Left hindlimb (tissue), 1 donor: ENCODE measurements at places on chromosomes 5 and 9.

DNA sequence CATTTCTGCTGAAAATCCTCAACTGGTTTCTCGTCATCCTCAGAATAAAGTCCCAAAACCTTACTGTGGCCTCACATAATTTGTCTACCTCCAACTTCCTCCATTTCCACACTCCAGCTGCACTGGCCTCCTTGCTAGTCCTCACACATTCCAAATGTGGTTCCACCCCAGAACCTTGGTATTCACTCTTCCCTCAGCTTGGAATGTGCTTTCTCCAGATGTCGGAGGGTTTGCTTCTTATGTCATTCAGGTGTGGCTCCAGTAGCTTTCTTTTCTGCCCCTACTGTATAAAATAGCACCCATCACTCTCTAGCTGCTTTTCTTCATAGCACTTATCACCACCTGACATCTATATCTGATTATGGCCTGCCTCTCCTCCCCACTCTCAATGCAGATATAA, 102.5 kb upstream of the IFNK start:
- DNase-seq, result no peak

DNA sequence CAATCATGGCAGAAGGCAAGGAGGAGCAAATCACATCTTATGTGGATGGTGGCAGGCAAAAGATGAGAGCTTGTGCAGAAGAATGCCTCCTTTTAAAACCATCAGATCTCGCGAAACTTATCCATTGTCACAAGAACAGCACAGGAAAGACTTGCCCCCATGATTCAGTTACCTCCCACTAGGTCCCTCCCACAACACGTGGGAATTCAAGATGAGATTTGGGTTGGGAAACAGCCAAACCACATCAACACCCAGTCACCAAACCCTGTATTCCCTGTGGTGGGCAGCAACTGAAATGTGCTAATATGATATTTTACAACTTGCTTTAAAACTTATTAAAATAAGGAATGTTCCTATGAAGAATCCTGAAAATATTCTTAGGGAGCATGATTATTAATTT, 54.2 kb downstream of the RASGRF2 start:
- no peak for DNase-seq

GRCh38 chr5:105735704-105736103, 1935.0 kb downstream of the EFNA5 start:
- DNase-seq, result no peak

DNA sequence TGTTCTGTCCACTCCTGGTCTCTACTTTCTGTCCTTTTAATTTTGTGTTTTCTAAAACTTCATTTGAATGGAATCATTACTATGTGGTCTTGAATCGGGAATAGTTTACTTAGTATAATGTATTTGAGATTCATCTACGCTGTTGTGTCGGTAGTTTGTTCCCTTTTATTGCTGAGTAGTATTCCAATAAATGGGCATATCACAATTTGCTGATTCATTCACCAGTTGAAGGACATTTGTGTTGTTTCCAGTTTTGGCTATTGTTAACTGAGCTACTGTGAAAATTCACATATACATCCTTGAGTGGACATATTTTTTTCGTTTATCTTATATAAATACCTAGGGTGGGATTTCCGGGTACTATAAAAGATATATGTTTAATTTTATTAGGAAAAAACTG, 19.5 kb upstream of the PPARGC1B start:
- no peak for DNase-seq

DNA sequence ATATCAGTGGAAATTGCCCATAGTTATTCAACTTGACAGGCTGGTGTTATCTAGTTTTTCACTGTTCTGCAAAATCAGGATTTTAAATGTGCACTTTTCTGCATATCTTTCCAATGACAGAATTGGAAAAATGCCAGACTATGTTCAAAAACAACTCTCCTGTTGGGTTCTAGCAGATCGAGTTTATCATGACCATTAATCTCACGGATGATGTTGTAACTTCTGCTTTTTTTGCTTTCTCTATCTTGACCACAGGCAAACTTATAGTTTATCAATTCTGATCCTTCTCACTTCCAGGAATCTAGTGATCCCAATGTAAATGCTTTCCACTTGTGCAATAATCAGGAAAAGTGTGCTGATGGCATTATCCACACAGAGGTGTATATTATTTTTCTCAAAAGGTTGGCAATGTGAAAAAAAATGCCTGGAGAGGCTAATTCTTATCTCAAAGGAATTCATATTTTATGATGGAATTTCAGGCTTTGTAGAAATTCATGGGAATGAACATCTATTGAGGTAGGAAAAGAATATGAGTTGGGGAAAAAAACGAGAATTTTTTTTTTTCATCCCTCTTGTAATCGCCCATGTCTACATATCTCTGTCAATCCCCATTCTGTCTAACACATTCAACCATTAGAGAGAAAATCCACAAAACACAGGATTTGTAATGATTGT, 73.6 kb upstream of the DAB2 start:
- DNase-seq, result no peak

- no peak for DNase-seq
These were observed 56.8 kb upstream of the CPEB4 start for GRCh38 chr5:173831196-173831914.

- no peak for DNase-seq
These were observed 172.7 kb downstream of the ROR2 start for GRCh38 chr9:91777292-91777830.

GRCh38 chr5:179973391-179973790, 65.7 kb upstream of the TBC1D9B start:
- DNase-seq, result no peak

DNA sequence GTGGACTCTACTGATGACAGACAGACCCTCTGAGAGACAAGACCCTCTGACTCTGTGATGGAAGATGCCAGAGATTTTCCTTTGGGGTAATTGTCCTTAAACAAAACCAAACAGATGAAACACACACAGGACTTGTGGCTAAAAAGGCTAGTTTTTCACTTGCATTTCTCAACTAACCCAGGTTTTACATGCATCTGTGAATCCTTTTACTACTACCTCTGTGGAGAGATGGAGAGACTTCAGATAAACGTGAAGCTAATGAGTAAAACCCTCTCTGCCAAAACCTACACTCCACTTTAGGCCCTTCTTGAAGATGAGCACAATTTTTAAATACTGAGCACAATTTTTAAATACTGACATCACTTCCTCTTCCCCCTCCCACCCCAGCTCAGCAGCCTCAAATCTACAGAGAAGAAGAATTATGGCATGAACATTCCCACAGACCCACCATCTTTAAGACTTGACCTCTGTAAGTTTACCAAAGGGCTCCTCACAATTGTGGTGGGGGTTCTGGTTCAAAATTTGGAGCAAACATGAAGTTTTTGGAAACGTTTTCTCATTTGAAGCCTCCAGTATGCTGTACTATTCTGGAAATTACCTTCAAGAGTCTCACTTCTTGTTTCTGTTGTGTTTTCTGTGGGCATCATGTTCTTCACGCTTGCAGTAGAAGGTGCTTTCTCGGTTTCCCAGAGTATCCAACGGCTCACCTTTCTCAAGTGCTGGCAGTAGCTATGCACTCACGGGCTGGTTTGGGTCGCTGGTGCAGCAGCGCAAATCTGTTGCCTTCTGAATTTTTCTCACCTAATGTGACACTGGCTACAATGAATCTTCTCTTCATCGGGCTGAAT, 42.7 kb downstream of the ACER2 start:
- DNase-seq, result no peak

DNA sequence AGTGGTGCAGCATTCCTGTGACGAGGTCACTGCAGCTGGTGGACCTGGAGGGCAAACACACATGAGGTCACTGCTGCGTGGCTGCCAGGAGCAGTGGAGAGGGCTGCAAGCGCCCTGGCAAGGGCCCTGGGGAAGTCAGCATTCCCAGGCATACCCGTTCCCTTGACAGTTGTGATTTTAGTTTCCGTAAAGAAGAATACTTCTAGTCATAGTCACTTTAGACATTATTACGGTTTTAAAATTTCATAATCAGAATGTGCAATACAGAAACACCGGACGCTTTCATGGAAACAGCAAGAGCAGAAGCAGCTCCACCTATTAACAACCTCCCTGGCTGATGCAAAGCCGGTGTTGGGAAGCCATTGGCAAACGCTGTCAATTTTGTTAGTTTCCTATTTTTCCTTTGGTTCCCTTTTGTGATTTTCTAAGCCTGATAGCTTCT, 129.8 kb downstream of the GADD45G start:
- no peak for DNase-seq

- DNase-seq, result no peak
These were observed 86.1 kb downstream of the AUH start for GRCh38 chr9:91275655-91276054.

DNA sequence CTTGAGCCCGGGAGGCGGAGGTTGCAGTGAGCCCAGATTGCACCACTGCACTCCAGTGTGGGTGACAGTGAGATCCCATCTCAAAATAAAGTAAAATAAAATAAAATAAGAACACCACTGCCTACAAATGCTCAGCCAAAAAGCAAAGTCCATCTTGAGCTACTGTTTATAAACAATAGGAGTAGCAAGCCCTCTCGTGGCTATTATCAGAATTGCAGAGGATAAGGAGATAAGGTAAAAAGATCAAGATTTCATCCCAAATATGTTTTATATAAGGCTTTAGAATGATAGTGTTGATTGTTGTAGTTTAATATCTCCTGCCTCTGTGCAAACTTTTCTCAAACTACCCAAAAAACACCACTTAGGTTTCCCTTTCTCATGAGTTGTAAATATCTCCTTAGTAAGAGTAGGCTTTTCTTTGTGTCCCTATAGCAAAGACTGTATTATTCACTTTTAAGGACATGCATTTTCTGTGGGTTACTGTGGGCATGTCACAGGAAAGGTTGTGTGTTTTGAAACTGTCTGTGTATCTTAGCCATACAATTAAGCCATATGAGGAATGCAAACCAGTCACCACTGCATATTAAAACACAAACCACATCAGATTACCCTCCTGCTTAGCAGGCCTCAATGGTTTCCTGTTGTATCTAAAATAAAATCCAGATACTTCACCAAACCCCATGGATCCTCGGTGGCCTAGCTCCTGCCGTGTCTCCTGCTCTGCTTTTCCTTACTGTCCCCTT, 31.8 kb upstream of the CKS2 start:
- no peak for DNase-seq

- DNase-seq, result peak; percentile 28
These were observed 22.6 kb downstream of the STK10 start for GRCh38 chr5:172165465-172165864.

DNA sequence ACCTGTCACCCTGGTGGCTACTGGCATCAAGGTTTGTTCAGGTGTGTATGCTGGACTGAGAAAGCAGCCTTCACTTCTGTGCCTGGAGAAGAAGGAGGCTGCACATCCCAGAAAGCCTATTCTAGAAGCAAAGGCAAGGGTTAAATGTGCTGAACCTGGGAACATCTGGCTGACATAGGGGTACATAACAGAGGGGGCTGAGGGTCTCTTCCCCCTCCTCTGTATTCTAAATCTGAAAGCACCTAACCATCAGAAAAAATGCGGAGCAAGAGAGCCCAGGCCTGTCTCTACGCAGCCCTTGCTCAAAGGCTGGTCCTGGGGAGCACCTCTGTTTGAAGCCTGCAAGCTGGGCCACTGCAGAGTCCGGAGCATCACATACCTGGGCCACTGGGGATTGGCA, 53.2 kb upstream of the FSTL4 start:
- DNase-seq, result no peak

- no peak for DNase-seq
These were observed 56.8 kb downstream of the MTREX start for GRCh38 chr5:55364537-55365055.

DNA sequence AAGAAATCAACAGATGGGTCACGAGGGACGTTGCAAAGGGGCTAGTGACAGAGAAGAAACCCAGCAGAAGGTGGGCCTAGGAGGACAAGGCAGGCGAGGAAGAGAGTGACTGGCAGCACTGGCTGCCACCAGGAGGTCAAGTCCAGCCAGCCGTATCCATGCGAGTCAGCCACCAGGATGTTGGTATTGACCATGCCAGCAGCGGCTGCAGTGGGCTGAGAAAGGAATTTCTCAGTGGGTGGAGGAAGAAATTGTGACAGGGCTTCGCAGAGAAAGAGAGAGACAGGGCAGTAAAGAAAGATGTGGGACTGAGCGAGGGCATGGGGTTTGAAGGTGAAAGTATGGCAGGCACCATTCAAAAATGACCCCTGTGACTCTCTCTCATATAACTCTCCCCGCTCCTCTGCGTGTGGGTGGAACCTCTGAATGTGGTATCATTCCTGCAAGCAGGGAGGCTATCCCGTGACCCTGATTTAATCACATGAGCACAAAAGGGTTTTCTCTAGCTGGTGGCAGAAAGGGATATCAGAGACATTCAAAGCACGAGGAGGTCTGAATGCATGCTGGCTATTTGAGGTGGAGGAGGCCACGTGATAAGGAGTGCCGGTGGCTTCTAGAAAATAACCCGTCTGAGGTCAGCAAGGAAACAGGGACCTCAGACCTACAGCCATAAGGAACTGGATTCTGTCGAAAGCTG, 45.4 kb upstream of the FBXW11 start:
- no peak for DNase-seq

DNA sequence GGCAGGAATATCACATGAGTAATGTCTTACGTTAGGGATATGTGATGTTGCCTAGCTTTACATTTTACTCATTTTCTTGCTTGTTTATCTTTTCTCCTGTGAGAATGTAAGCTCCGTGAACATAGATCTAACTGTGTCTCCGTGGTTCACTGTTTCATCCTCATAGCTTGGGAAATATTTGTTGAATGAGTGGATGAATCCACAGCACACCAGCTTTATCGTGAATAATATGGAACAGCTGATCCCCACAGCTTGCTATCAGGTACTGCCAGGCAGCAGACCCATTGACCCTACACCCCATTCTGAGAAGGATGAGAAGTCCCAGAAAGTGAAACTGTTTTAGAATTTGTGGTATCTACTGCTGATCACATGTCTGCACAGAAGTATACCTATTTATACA, 106.8 kb upstream of the FBN2 start:
- no peak for DNase-seq

DNA sequence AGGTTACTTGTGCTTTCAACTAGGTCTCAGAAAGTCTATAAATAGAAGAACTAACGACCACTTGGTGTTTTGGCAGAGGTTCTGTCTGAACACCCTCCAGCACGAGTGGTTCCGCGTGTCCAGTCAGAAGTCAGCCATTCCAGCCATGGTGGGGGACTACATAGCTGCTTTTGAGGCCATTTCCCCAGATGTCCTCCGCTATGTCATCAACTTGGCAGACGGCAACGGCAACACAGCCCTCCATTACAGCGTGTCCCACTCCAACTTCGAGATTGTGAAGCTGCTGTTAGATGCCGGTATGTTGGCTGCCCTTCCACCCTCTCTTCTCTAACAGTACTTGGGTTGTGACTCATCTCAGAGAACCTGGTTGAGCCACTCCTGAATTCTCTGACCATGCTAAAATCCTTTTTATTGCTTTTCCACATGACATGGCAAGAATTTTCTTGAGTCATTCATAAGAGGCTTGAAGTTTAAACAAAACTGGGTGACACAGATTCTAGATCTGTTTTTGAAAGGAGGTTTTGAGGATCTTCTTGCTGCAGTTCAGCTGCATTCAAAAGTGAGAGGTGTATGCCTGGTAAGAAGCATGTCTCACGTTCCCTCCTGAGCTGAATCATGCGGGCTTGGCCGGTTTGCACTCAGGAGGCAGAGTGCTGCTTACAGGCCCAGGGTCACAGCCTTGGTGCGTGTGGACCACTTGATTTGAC, 103.1 kb upstream of the DMRT1 start:
- peak; percentile 54 for DNase-seq
